ENCODE measurements at places on chromosomes 5 and 9.
A peak's percentile ranks its signal among the peaks of the same experiment; 100 is the strongest.

- no peak for DNase-seq
These were observed 1.1 kb downstream of the SOX30 start for GRCh38 chr5:157650991-157651611.

- DNase-seq: no peak
These were observed 8.5 kb downstream of the AFAP1L1 start for GRCh38 chr5:149280124-149280523.

DNA sequence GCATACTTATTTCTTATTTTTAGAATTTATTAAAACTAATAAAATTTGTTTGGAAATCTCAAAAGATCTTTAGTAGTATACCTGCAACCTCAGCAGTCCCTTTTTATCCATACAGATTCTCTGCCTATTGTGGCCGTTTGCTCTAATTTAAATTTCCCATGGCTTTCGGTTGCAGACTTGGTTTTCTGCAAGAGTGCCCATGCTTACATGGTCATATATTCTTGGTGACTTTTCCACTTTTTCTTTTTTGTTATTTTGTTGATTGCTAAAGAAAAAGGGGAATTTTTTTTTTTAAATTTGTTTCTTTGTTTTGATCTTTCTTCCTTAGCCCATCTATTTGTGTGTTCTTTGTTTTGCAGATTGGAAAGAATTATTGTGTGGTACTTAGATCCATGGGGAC, 20.6 kb downstream of the ZCCHC7 start:
- DNase-seq: no peak

DNA sequence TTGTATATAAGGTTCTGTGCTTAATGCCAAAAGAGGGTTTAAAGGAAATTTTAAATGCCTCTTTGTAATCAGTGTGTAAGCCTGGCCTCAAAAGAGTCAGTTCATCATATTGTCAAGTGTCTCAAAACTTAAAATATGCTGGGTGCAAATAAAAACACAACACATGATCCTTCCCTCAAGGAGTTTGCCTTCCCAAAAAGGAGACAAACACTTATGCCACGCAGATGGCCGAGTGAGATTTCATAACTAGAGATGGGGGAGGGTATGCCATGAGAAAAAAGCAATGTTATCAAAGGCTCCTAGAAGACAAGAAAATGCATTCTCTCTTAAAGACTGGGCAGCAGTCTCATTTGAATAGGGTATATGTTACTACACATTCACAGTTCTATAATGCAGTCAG, 55.2 kb downstream of the FBXO38 start:
- DNase-seq: no peak

DNA sequence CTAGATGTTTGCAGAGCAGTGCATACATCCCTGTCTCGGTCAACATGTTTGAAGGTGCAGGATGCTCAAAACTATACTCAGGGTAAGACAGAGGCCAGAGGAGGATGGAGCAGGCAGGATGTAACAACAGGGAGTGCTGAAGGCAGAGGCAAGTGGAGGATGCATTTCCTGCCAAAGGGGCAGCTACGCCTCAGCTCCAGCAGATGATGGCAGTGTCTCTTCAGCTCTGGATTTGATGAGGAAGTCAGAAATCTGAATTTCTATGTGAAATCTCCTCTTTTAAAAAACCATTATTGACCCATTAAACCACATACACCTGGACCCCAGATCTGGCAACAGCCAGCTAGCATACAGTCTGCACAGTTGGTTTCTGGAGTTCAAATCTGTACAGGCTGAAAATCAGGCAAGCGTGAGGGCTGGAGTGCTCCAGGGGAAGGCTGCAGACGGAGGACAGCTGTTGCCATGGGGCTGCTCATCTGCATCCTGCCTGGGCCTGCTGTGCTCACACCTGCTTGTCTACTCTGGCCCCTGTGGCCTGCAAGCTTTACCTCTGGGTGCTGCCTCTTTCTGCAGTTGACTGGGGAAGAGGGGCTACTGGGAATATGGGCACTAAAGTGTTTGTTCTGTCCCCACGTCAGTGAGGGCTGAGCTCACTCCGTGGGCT, 152.9 kb upstream of the SLC28A3 start:
- DNase-seq: no peak

DNA sequence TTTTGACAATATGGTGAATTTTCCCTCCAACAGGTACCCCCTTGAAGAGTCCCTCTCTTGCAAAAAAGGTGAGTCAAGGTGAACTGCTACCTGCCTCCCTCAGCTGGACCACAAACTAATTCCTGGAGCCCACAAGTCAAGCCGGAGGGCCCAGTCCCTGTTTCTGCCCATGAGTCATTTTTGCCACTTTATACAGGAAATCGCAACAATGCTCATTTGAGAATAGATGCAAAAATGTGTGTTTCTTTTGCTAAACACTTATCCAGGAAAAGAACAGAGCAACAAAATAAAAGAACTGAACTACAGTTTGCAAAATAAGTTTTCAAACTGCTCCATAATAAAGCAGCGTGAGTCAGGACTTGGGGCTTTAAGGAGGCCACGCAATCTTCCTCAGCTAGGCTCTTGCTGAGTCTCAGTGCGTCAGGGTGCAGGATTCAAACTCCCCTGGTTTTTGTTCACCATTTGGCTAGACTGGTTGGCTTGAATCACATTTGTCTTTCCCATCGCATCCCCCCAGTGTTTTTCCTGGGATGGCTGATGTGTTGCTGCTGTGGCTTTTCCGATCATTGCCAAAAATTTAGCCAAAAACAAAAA, 102.7 kb downstream of the GOLPH3 start:
- no peak for DNase-seq

GRCh38 chr5:5181650-5182324, 41.7 kb downstream of the ADAMTS16 start:
- DNase-seq: no peak

DNA sequence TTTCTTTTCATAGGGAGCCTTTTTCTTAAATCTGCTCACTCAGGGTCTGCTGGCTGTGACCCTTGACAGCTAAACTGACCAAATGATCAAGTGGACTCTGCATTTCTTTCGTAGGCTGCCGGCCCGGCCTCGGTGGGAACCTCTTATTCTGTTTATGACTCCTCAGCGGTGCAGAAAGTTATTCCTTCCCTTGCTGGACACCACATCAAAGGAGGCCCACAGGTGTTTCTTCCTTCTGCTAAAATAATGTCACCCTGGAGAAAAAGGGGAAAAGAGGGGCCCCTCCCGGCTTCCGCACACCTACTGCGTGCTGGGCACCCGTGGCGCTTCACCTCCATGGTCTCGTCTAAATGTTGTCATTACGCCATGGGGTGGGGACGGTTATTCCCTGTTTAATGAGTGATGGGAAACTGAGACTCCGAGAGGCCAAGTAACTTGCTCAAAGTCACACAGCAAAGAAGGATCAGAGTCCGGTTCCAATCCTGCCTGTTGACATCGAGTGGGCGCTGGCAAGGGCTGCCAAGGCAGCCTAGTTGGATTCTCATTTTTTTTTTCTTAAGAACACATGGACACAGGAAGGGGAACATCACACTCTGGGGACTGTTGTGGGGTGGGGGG, 72.3 kb downstream of the CFAP77 start:
- no peak for DNase-seq

GRCh38 chr5:32934529-32934928, 223.4 kb downstream of the NPR3 start:
- no peak for DNase-seq

DNA sequence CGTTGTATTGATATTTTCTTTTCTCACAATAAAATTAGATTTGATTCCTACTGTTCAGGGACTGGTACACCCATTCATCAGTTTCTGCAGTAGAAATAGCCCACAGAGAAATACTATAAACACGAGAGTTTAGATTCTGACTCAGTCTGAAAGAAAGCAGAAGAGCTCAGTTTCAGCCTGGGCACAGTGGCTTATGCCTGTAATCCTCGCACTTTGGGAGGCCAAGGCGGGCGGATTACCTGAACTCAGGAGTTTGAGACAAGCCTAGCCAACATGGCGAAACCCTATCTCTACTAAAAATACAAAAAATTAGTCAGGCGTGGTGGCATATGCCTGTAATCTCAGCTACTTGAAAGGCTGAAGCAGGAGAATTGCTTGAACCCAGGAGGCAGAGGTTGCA, 8.6 kb downstream of the ITK start:
- DNase-seq: peak; percentile 42

DNA sequence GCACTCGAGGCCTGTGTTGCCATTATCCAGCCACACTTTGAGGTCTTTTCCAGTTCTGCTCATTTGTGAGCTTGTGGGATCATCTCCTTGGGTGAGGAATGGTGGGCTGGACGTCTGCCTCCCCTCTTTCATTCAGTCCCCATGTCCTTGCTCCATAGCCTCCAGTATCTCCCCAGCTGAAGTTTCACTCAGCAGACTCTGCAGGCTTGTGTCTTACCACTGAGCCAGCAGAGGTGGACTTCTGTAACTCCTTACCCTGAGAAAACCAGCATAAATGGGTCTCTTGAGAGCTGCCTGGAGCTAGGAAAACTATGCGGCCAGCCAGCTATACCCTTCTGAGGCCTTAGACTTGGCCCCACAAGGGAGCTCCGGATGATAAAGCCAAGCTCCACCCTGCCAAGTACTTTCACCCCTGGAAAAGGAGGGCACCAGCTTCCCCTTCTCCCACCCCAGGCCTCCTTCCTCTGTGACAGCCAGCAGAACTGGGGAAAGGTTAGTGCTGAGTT, 12.2 kb downstream of the IRF1 start:
- DNase-seq: no peak

GRCh38 chr5:131363811-131364506, 100.1 kb downstream of the CDC42SE2 start:
- DNase-seq: no peak

DNA sequence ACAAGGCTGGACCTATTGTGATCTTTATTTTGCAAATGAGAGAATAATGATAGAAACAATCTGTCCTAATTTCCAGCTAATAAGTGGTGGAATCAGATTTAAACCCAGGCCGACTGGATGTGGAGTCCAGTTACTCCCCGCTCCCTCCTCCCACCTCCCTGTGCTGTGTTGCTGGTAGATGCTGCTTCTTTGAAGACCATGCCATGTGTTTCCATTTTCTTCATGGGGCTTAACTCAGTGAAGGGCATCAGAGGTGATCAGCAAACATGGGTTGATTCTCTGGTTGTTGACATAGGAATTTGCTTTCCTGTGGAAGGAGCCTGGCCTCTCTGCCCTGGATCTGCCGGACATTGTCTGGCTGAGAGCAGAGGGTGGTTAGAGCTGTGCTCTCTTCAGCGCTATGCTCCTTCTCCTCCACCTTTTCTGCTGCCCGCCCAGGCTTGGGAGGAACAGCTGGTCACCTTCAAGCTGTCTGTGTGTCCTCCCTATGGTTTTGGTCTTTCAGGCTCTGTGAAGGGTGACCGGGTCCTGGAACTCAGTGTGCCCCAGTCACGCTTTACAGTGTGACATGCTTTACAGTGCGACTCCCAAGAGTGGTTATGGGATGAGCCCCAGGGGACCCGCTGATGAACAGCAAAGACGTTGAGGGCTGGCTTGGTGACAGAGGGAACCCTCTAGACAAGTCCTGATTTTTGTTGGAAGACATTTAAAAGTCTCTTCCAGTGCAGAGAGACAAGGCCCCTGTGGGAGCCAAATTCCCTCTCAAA, 68.4 kb upstream of the RPS23 start:
- no peak for DNase-seq

- DNase-seq: no peak
These were observed 72.5 kb upstream of the PANK3 start for GRCh38 chr5:168651648-168652047.

DNA sequence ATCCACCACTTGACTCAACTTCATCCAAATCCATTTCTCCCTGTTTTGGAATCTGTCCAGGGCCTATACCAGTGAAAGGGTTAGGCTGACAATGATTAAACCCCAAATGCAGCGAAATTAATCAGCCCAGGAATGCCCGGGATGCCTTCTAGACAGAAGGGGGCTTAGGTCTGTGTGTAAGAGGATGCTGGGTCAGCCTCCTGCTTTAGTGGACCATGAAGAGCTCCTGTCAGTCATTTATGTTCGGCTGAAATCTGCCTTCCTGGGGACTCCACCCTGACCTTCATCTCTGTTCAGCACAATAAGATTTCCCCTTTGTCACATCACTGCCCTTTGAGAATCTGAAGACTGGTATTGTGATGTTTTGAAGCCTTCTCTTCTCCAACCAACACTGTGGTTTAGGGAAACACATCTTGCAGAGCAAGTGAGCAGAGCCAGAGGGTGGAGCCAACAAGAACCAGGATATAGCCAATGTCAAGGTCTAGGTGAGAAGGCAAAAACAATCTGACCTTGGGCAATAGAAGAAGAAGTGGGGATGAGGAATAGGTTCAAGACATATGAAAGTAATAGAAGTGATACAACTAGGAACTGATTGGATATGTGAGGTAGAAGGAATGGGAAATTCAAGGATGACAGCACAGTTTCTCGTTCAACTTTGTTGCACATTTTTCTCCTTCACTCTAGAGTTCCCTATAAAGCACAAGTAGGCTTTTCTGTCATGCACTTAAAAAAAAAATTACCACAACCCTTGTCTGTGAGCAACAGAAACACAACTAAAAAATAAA, 234.4 kb downstream of the ARHGAP26 start:
- no peak for DNase-seq

DNA sequence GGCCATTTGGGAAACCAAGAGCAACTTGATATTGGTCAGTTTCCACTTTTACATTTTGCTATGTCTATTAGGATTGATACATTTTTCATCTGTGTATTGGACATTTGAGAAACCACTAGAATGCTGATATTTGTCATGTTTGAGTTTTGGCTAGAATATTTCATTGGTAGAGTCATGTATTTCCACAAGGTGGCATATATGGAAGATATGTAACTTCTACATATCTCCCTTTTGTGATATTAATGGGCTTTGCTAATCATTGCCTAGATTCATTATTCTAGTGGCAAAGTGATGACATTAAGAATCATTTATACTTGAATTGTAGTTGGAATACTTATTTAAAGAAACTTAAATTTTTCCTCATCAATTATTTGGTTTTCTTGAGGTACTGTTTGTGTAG, 692.9 kb upstream of the EDIL3 start:
- DNase-seq: no peak

- DNase-seq: no peak
These were observed 626.6 kb upstream of the SGCD start for GRCh38 chr5:155700333-155700732.

- peak; percentile 26 for DNase-seq
These were observed 191.5 kb downstream of the ROR2 start for GRCh38 chr9:91758491-91758981.

GRCh38 chr5:161535762-161536161, 10.8 kb downstream of the GABRB2 start:
- DNase-seq: no peak

DNA sequence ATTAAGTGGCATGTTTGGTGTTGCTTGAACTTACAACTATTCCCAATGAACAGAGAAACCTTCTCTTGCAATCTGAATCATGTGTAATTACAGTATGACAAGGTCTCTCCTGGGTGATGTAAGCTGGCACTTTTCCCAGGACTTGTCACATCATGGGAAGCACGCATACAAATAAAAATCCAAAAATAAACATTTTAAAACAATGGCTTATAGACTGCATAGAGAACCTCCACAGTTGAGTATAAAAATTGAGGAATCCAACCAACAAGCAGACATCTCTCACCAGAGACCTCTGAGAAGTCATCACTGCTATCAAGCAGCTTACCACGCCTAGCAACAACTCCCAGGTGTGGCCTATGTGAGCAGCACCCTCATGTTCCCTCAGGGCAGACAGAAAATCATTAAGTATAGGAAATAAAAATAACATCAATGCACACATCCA, 3.9 kb downstream of the MLLT3 start:
- no peak for DNase-seq
